ENCODE measurements at places on chromosomes 11 and 22. TPM values are rescaled to one million over a fixed set of nuclear protein-coding genes. Genes with fewer than 3 reads are reported as not detected.

Gene OR52A1
- not detected for total RNA-seq

Gene PVALB
- total RNA-seq = not detected

Gene CHID1
- 43.9 TPM for total RNA-seq

Gene LDHAL6A
- not detected for total RNA-seq

Gene PATE2
- 0.36 TPM for total RNA-seq

Gene SCGB1D2
- not detected for total RNA-seq

Gene CNTF
- 1.8 TPM for total RNA-seq

Gene LRP4
- 2.2 TPM for total RNA-seq

Gene C22orf15
- total RNA-seq = 0.72 TPM

Gene CCDC81
- total RNA-seq = 0.36 TPM

Gene LARGE2
- total RNA-seq = not detected

Gene NARS2
- 12.7 TPM for total RNA-seq

Gene OR8A1
- not detected for total RNA-seq

Gene RNF214
- total RNA-seq = 13.4 TPM

Gene NEFH
- under 0.01 TPM for total RNA-seq

Gene FZD4
- 12.7 TPM for total RNA-seq

Gene NCR3LG1
- total RNA-seq = 26.5 TPM

Gene CABP4
- not detected for total RNA-seq

Gene OR56B4
- not detected for total RNA-seq
